ENCODE measurements at places on chromosomes 5 and 9. TPM values are rescaled to one million over a fixed set of nuclear protein-coding genes. Genes with fewer than 3 reads are reported as not detected.

GRCh38 chr5:96054311-96055030, 92.8 kb upstream of the ELL2 start:
- no peak for DNase-seq

GRCh38 chr9:126536131-126536530, 77.6 kb upstream of the LMX1B start:
- DNase-seq, result no peak

Gene ENTPD8
- total RNA-seq, result not detected

GRCh38 chr5:84874196-84874595, 489.5 kb upstream of the EDIL3 start:
- no peak for DNase-seq

DNA sequence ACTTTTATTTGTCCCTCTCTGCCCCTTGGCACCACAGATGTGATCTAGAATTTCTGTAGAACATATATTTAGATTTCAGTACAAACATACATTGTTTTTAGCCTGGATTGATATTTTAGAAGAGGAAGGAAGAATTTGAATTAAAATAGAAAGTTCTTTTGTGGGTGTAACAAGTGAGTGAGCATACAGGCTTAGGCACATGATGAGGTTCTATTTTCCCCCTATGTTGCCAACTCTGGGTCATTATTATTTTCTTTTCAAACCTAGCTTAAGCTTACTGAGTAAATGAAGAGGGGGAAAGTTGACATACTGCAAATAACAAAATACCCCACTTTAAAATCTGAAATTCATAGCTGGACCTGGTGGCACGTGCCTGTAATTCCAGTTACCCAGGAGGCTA, 102.9 kb downstream of the GCNT1 start:
- no peak for DNase-seq

DNA sequence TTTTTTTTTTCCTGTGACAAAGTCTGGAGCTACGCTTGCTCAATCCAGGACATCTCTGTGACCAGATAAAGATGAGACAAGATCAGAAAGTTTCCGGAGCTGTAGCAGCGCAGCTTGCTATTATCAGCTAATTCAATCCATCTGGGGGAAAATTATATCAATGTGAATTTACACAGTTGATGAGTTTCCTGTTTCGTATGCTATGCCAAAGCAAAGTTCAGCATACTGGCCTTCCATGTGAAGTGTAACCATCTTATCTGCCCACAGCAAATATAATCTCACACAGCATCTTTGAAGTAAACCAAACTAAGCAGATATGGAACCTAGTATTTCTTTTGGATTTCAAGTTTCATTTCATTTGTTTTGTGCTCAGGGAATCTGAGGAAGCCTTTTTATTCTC, 1767.7 kb downstream of the EFNA5 start:
- DNase-seq, result no peak

GRCh38 chr5:162573758-162574157, 506.2 kb downstream of the GABRG2 start:
- DNase-seq, result no peak

Measured in activated CD8-positive, alpha-beta T cell treated with anti-CD3 and anti-CD28 coated beads, Interleukin-2, amount 10 ng/mL, durations not matched to agents 7 days and 5 days (primary cell).